Fibroblast of mammary gland (primary cell): ENCODE measurements at places on chromosomes 12 and 14.
A peak's percentile ranks its signal among the peaks of the same experiment; 100 is the strongest.

GRCh38 chr12:64531665-64532334 lies 78.5 kb upstream of the RASSF3 start:
- no peak for DNase-seq

DNA sequence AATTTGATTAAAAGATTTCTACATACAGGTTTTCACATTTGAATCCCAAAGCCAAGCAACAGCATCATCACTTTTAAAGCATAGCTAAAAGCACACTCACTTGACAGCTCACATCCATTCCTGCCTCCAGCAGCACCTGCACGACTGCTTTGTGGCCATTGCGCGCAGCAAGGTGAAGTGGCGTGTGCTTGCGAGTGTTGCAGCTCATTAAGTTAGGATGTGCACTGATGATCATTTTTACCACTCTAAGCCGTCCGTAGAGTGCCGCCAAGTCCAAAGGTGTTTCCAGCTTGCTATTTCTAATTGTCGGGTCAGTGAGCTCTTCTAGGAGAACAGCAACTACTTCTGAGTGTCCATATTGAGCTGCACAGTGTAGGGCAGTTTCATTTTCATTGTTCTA lies 158.8 kb downstream of the GARIN6 start:
- DNase-seq = no peak

DNA sequence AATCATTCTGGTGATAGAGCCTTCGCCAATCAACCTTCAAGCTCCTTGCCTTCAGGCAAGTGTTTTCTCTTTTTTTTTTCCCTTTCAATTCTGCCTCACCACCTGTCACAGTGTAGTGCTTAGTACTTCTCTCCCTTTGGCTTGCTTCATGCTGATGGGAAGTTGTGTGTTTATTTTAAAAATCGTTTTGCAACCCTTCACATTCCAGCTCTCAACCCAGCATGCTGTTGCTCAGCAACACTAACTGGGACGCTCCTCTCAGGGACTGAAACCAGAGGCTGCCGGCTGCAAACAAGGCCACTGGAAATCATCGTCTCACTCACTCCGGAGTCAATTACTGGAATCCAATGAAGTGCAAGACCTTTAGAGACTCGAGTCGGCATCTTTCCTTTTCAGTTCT lies 342.7 kb downstream of the PRKD1 start:
- DNase-seq = peak; percentile 59

- peak; percentile 87 for DNase-seq
Measured at GRCh38 chr14:77301103-77301502, 19.6 kb downstream of the POMT2 start.

DNA sequence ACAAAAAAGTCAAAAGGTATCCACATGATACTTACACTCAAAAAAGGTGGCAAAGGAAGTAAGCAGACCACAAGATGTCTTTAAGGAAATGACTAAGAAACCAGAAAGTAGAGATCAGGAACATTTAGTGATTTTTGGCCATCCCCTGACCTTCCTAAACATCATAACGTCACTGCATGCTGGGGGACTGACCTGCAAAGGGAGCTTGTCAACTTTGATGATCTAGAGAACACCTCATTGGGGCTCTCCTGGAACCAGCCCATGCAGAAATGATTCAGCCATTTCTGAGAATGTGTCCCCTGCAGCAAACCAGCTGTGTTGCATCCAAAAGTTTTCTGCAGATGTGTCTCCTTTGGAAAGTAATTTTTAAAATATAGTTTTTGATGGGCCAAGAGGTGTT lies 152.2 kb upstream of the RASSF8 start:
- DNase-seq = peak; percentile 96

- peak; percentile 84 for DNase-seq
Measured at GRCh38 chr12:127509066-127509778, 757.7 kb upstream of the TMEM132C start.

DNA sequence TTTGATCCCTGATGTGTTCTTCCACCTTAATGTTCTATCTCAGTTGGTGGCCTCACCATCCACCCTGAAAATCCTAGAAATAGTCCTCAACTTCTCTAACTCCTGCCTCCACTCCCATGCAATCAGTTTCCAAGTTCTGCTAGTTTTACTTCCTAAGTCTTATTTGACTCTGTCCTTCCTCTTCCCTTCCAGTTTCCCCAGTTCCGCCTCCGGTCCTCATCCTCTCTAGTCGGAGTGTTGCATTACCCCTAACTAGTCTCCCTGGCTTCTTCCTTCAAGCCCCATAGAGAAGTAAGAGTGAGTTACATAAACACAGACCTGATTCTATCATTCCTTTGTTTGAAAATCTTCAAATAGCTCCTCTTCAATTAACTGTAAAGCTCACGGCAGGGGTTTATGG lies 236.5 kb downstream of the GXYLT1 start:
- no peak for DNase-seq

- no peak for DNase-seq
Measured at GRCh38 chr12:101592448-101592847, 2.3 kb upstream of the MYBPC1 start.

GRCh38 chr14:100201701-100202100 lies 37.2 kb upstream of the YY1 start:
- DNase-seq = no peak

DNA sequence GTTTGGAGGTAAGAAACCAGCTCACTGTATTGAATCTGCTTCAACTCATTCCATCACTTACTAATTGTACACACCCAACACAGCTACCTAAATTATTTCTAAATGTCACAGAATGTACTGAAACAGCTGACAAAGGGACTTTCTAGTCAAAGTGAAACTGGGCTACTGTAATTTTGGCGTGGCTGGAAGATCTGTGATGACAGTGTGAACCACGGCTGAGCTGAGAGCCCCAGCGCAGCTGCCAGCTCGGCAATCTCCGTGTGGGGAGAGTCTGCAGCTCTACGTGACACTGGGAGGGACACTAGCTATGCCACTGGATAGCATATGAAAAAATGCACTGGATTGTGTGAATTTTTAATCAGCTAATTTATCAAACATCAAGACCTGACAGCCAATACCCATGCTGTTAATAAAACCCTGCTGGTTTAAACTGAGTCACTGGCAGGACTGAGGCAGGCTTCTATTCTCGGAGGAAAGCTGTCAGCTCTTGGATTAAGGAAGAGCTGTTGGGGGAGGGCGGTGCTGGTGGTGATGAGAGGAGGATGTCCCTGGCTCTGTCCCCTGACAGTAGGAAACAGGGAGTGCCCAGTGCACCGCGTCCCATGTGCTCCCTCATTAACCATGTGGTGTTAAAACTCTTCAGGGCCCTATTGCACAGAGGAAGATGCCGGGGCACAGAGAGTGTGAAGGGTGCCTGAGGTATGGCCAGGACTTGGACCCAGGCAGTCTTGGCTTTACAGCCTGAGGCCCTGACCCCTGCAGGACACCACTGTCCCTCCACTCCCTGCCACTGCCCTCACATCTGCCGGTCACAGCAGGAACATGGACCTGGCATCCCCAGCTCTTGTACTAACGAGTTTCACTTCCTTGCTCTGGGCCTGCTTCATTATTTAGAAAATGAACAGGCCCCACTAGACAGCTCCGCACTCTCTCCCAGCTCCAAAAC lies 13.3 kb downstream of the SLC15A4 start:
- DNase-seq = peak; percentile 62

- DNase-seq = no peak
Measured at GRCh38 chr12:30846776-30847175, 79.8 kb upstream of the TSPAN11 start.

GRCh38 chr12:52879394-52880351 lies 25.2 kb downstream of the KRT8 start:
- DNase-seq = peak; percentile 91
